DMS 273 treated with DMSO at 0.1 percent for 48 hours (cell line): ENCODE measurements at places on chromosomes 11 and 22.

GRCh38 chr11:116693102-116693570, 79.7 kb downstream of the BUD13 start:
- DNase-seq: no peak

DNA sequence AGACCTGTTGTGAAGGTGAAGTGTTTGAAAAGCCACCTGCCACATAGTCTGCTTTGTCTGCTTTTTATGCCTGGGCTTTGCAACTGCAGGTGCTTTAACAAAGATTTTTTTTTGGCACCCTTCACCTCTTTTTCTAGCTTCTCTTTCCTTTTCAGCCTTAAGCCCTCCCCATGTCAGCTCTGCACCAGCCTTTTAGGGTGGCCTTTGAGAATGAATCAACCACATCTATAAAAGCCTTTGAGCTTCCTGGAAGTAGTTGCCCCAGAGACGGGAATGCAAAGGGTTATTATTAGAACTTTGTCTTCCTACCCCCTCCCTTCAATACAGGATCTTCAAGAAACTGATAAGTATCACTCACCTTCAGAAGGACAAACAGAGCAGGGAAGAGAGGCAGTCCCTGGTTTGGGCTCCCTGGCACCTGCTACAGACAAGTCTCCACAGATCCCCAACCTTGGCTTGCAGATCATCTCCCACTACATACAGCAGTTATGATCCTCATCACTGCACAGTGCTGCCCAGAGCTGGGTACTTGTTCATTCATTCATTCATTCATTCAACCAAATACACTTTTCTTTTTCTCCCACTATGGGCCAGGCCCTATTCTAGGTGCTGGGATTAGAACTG, 8.0 kb downstream of the PVALB start:
- DNase-seq: no peak

DNA sequence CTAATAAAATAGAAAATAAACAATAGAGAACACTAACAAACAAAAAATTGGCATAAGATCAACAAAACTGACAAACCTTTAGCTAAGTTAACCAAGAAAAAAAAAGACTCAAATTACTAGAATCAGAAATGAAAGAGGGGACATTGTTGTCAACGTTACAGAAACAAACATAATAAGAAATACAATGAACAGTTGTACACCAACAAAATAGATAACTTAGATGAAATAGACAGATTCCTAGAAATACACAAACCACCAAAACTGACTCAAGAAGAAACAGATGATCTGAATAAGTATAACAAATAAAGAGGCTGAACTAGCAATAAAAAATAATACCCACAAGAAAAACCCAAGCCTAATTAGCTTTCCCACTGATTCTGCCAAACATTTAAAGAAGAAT, 34.7 kb upstream of the TMPRSS4 start:
- DNase-seq: no peak

GRCh38 chr11:78069465-78069864, 5.8 kb downstream of the THRSP start:
- DNase-seq: no peak

DNA sequence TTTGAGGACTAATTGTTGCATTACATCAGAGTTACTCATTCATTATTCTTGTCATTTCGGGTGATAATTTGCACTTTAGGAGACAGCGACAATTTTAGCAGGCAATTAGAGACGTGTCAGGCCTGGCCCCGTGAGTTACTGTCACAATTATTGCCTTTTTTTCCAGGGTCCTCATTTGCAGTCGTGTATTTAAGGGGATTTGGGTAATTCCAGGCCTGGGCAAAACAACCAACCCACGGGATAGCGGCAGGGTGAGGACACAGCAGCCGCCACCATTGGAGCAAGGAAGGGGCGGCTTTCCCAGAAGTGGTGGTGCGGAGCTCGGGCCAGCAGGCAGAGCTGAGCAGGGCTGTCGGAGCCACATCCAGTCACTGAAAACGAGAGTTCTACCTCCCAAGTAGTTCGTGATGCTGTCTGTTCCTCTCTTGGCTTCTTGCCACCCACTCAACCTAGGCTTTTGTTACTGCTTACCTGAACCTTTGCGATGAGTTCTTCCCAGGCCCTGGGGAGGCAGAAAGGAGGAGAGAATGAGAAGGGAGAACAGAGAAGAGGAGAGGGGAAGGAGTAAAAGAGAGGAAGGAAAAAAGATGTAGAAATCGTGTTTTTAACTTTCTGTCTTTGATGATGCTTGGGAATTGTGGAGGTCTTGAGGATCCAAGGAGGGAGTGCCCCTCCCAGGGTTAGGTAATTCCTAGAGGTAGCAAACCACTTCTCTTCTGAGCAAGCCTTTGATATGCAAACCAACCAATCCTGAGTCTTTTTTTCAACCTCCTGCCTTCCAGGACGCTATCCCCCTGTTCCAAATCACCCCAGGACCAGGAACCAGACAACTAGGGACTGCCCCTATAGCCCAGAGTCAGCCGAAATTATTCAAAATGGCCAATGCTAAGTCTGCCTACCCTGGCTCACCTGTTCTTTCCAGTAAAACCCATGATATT, 236.1 kb downstream of the MIAT start:
- no peak for DNase-seq

DNA sequence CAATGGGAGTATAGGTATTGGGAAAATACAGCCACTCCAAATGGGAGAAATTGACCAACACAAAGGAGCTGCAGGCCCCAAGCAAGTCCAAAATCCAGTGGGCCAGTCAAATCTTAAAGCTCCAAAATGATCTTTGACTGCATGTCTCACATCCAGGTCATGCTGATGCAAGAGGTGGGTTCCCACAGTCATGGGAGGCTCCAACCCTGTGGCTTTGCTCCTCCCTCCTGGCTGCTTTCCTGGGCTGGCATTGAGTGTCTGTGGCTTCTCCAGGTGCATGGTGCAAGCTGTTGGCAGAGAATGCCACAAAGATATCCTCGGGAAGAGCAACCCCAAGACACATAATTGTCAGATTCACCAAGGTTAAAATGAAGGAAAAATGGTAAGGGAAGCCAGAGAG, 80.8 kb downstream of the IGLL5 start:
- no peak for DNase-seq

- DNase-seq: no peak
These were observed 165.7 kb downstream of the MN1 start for GRCh38 chr22:27635852-27636251.

DNA sequence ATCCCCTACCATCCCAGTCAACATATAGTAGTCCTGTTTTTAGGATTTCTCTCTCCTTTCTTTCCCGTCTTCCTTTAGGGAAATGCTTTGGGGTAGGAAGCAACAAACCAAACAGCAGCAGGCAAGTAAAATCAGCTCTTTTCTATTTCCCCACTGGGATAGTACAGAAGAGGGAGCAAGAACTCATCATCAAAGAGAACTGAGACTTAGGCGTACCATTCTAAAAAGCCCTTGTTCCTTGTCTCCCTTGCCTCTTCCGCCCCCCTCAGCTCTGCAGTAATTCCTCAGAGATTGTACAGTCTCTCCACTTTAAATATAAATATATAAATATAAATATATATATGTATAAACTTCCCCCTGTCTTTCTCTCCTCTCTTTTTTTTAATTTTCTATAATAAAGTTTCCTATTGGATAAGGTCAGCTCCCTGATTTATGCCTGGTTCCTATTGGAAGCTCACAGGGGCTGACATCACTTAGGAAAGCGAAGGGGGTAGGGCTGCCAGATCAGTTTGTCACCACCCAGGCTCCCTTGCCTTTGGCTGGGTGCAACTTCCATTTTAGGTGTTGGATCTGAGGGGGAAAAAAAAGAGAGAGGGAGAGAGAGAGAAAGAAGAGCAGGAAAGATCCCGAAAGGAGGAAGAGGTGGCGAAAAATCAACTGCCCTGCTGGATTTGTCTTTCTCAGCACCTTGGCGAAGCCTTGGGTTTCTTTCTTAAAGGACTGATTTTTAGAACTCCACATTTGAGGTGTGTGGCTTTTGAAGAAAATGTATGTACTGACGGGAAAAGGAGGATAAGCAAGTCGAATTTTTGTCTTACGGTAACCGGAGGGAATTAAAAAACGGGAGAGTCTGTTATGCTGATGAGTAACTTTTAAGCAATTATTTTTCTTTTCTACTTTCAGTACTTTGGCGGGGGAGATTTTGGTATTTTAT, at the start of gene CTNND1:
Gene CTNND1, plus strand, starts transcription at position 502 of the 934 bp plus-strand sequence. CDS start 29,677 bp downstream, outside the sequence.
- peak; percentile 79 for DNase-seq

DNA sequence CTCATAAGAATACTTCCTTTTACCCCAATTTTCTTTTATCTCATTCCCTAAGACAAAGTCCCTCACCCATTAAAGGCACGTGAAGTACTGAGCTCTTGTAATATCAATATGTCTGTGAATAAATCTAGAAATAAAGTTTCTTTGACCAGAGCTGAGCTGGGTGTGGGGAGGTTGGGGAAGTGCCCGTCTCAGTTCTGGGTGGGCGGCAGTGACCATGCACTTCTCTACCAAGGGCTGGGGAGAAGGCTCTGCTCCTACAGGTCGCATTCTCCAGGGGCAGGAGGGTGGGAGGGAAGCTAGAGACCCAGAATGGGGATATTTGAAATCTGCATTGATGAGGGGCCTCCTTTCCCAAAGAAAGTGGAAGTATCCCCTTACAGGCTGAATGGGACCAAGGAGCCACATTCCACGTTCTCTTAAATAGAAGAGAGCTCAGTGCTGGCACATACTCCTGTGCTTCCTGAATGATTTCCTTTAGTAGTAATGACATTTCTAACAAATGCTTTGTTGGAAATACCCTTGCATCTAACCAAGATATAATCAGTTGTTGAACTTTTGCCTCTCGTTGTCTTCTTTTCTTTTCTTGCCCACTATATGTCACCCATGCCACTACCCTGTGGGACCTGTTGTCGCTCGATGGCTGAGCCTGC, 16.1 kb downstream of the RBX1 start:
- DNase-seq: no peak

- no peak for DNase-seq
These were observed 7.8 kb downstream of the KIRREL3 start for GRCh38 chr11:126992804-126993111.

DNA sequence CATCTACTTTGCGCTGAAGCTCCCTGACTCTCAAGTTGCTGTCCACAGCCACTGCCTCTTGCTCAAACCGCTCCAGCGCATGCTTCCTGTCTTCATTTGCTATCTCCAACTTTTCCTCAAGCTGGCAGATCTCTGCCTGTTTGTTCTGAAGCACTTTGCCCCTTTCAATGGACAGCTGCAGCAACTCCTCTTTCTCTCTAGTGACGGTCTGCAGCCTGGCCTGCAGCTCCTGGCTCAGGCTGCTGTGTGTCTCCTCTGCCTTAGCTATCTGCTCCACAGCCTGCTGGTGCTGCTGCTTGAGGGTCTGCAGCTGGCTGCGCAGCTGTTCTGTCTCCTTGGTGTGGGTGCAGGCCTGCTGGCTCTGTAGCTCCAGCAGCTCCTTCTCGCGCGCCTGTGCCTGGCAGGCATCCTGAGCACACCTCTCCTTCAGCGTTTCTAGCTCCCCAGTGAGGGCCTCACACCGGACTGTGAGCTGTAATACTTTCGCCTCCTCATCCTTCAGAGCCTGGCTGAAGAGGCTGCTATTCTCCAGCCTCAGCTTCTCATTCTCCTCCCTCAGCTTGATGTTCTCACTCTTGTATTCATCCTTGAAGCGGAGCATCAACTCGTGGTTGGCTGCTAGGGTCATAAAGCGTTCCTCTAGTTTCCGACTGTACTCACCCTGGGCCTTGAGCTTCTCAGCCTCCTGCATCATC, 723 bp downstream of the CCDC89 start:
- peak; percentile 51 for DNase-seq

DNA sequence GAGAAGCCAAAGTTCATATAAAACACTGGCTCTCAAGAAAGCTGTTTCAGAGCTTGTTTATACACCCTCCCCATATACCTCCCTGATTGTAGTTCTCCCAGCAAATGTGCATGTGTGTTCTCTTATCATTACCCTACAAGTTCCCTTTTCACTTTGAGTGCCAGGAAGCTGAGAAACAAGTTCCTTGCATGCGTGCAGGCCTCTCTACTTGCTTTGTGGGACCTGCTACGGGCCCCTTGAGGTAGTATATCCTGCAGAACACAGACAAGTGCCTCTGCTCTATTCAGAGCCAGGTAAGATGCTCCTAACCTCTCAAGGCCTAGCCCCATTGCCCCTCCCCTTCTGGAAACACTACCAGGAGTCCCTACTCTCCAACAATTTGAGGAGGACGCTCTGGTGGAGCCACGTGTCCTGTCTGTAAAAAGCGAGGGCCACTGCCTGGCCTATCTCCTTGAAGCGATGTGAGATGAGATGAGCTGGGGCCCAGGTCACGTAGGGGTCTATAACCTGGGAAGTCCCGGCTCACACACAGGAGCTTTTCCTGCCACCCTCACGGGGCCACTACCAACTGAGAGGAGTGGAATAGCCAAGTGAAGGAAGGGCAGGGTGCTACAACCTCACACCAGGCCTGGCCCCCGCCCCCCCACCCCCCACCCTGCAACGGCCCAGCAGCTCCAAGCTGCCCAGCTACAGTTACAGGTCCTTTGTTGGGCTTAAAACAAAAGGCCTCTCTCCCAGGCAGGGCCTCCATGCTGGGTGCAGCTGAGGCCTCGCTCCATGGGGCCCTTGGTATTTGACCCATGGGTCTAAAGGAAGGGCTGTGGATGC, 2.6 kb upstream of the ATP5MGL start:
- DNase-seq: no peak

GRCh38 chr22:34960005-34960404, 106.0 kb upstream of the ISX start:
- no peak for DNase-seq

GRCh38 chr11:66845143-66845875, 2.1 kb downstream of the RCE1 start:
- DNase-seq: no peak

DNA sequence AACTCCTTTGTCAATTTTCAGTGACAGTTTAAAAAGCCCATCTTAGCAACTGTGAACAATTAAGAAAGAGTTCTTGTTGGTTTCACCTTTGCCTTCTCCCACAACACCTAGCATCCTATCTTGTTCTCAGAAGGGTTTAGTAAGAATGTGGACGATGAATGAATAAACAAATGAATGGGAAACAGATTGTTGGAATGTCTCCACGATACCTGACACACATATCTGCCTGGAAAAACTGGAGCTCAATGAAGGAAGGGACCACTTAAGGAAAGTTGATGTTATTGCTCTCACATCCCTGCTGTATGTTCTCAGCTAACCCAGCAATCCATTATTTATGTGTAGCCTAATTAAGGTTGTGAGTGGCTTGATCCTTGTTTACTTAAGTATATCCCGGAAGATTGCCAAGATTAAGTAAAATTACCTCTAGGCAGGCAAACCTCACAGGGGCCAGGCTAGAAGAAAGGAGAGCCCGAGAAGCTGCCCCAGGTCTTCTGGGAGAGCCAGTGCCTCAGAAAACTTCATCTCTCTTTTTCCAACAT, 286.4 kb downstream of the NXPE2 start:
- no peak for DNase-seq

DNA sequence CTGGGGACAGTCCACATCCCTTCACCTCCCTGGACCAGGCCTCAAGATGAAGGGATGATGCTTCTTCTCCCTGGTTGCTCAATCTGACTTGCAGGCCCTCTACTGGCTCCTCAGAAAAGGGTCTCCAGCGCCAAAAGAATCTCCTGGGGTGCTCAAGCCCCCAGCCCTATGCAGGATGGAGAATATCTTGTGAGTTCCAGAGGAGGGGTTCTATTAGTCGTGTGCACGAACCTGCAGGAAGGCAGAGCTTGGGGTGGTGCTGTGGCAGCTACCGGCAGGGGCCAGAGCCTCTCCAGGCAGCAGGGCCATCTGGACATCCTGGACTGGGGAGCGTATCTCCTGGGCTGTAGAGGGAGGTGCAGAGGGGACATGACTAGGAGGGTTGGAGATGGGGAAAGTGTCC, 1339.5 kb downstream of the BRD1 start:
- DNase-seq: no peak

- DNase-seq: no peak
These were observed 113.9 kb downstream of the BCR start for GRCh38 chr22:23294221-23294620.

- DNase-seq: no peak
These were observed 8.7 kb upstream of the DGKZ start for GRCh38 chr11:46338636-46338987.
